ENCODE measurements at places on chromosomes 11 and 22.

GRCh38 chr22:17046566-17047348 lies 38.0 kb upstream of the IL17RA start:
- DNase-seq = no peak

DNA sequence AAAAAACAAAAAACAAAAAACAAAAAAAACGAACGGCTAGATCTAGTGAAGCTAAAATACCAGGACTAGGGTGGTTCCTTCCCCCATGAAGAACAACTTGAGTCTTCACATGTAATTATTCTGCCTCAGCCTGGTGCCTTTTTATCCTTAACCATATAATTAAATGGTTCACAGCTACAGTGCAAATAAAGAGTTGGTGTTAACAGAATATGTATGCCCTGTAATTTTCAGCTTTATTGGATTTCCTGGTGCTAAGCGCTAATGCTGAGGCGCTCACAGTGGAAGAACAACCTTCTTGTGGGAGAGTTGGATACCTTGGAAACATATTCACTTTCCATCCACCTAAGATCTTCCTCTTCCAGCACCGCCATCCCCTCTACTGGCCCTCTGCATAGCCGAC lies 158.5 kb upstream of the SORL1-AS1 start:
- DNase-seq = no peak

DNA sequence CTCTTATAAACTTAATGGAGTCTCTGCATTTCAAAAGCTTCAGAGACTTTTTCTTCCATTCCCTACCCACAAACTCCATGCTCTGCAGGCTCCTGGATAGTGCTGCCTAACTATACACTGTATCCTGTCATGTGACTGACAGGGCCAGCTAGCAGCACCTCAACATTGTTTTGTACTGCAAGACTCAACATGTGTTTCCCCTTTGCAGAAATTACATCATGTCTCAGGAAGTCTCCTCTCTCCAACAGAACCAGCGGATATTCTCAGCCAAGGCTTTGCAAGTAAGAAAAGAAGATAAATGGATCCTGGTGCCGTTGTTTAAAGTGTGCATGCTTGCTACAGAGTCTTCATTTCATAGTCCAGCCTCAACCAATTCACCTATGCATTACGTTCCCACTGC lies 164.0 kb upstream of the UBASH3B start:
- no peak for DNase-seq

GRCh38 chr22:48849219-48849912 lies 978.3 kb downstream of the BRD1 start:
- DNase-seq = no peak

GRCh38 chr22:40388231-40388630 lies 17.8 kb downstream of the SGSM3 start:
- DNase-seq = no peak

GRCh38 chr11:92457250-92457649 lies 232.6 kb downstream of the FAT3 start:
- DNase-seq = no peak

- DNase-seq = no peak
Observed at GRCh38 chr11:125935056-125935455, 10.8 kb upstream of the VSIG10L2 start.

DNA sequence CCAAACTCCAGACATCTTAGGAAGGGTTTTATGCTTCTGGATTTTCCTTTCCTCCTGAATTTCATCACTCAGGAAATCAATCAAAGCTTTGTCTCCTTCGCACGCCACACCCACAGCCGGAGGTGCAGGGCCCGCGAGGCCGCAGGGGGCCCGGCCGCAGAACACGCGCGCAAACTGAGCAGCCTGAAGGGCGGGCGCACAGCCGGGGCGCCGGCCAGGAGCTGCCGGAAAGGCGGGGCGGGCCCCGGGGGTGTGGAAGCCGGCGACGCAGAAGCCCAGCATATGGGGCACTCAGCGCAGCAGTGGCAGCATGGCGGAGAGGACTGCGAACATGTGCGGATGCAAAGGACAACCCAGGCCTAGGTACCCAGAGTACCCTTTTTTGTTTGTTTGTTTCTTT lies 33.1 kb upstream of the SPTBN2 start:
- DNase-seq = no peak

DNA sequence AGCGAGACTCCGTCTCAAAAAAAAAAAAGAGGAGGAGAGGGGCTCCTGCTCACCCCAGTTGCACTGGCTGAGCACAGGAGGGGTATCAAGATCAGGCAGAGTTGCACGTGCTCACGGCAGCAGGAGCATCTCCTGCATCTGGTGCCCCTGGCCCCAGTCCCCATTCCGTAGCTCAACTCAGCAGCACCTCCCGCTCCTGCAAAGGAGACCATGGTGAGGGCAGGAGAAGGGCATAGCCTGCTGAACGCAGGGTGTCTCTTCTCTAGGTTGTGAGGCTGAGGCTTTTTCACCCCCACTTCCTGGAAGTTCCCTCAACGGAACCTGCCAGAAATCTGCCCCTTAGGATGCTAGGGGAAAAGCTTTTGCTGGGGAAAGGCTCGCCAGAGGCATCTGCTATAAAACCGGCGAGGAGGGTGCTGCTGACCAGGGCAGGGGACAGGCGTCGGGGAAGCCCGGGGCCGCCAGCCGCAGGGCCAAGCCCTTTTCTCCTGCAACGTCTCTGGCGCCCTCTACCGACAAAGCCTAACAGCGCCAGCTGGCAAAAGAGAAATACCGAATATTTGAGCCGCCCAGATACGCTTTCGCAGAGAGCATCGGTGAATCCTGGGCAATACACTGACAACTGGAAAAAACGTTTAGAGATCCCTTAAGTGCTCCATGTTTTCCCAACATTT lies 1.0 kb upstream of the PPP6R2 start:
- DNase-seq = no peak

- no peak for DNase-seq
Observed at GRCh38 chr11:10414181-10414580, 40.9 kb upstream of the AMPD3 start.

DNA sequence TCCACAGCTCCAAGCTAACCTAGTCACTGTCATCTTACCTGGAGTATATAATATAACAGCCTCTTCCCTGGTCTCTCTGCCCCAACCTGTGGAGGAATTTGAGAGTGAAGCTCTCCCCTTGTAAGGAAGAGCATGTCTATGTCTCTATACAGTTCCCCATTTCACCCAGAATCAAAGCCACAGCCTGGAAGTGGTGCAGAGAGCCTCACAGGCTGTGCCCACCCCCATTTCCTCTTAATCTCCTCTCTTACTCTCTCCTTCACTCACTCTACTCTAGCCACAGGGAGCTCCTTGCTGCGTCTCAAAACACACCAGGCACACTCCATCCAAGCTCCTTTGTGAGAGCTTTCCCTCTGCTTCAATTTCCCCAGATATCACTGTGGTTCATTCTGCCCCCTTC lies 302.5 kb upstream of the ISX start:
- no peak for DNase-seq

DNA sequence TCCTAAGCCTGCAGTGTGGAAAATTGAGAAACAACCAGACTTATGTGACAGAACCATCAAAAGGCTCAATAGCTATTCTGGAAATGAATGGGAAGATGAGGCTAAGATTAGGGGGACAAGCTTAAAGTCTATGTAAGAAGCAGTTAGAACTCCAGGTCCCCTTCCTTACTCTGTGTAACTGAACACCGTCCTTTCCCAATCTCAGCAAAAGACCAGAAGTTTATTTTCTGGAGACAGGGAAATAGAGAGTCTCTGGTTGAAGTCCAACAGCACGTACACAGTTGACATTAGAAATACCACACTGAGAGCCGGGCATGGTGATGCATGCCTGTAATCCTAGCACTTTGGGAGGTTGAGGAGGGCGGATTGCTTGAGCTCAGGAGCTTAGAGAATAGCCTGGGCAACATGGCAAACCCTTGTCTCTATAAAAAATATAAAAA lies 93.9 kb downstream of the CD44 start:
- DNase-seq = no peak

GRCh38 chr22:22988150-22988549 lies 82.2 kb upstream of the GNAZ start:
- DNase-seq = no peak

- no peak for DNase-seq
Observed at GRCh38 chr11:61153593-61154095, 7.6 kb downstream of the VPS37C start.

GRCh38 chr11:38323961-38324761 lies 1726.1 kb upstream of the RAG2 start:
- no peak for DNase-seq

DNA sequence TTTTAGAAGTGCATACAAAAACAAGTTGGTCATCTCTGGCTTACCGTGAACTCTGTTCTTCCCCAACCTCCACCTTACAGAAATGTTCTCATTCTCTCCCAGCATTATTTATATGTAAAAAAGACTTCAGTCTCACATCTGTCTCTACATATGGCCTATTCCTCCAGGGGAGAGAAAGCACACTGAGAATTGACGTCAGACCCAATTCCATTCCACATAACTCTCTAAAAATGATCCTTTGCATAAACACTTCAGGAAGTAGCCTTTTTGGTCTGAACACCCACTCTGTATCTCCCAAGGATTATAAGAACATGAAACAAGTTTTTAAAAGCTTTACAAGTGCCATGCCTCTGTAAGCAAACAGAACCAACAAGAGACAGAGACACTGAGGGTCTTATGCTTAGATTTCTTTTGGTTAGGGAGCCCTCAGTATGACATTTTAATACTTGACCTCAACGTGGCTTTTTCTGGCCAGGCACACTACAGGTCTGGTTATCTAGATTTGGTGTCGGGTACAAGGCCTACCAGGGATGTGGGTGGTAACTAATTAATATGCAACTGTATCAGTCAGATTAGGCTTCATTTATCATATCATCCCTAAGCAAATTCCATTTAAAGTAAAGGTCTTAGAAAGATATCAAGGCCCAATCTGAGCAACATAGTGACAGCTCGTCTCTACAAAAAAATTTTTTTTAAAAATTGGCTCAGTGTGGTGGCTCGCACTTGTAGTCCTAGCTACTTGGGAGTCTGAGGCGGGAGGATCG lies 48.5 kb upstream of the PPP2R1B start:
- DNase-seq = no peak

DNA sequence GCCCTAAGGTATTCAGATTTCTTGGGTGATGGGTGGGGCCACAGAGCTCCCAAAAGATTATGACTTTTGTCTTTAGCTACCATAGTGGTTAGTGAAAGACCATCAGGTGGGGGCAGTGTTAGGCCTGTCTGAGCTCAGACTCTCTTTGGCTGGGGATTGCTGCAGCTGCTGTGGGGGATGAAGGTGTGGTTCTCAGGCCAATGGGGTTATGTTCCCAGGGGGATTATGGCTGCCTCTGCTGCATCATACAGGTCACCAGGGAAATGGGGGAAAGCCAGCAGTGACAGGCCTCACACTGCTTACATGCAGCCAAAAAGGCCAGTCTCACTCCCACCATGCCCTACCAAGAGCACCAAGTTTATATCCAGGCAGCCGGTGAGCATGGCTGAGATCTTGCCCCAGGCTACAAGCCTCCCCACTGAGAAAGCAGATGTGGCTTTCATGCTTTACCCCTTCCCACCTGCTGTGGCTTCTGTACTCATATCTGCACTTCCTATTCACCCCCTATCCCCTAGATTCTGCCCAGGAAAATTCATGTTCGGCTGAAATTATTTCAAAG lies 24.8 kb downstream of the CNTF start:
- no peak for DNase-seq

GRCh38 chr11:111301004-111301841 lies 2.9 kb downstream of the POU2AF3 start:
- no peak for DNase-seq

GRCh38 chr22:34278121-34278520 lies 357.8 kb upstream of the LARGE1 start:
- no peak for DNase-seq

DNA sequence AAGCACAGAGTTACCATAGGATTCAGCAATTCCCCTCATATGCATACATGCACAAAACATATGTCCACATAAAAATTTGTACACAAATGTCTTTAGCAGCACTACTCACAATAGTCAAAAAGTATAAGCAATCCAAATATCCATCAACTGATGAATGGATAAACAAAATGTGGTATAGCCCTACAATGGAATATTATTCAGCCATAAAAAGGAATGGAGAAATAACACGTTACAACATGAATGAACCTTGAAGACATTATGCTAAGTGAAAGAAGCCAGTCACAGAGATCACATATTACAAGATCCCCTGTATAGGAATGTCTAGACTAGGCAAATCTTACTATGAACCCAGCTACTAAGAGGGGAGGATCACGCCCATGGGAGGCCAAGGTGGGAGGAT lies 7.2 kb downstream of the PRR14L start:
- DNase-seq = no peak

GRCh38 chr11:93734427-93735222 lies 6.7 kb downstream of the TAF1D start:
- DNase-seq = no peak

GRCh38 chr22:36928196-36928595 lies 14.8 kb downstream of the CSF2RB start:
- DNase-seq = no peak

DNA sequence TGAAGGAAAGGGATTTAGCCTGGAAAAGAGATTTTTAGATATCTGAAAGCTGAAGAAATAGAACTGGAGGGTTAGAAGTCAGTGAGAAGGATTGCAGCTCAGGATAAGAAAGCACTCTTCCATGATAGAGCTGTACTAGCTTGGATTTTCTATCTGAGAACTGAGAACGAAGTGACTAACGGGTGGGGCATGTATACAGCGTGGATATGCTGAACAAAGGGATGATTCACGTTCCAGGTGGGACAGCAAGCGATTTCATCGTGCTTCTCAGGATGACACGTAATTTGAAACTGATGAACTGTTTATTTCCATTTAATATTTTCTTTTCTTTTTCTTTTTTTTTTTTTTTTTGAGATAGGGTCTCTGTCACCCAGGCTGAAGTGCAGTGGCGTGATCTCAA lies 53.0 kb downstream of the GRAMD1B start:
- DNase-seq = no peak

- no peak for DNase-seq
Observed at GRCh38 chr11:57904376-57904775, 119.3 kb upstream of the OR9Q1 start.

GRCh38 chr11:20760811-20761210 lies 91.4 kb downstream of the NELL1 start:
- no peak for DNase-seq

DNA sequence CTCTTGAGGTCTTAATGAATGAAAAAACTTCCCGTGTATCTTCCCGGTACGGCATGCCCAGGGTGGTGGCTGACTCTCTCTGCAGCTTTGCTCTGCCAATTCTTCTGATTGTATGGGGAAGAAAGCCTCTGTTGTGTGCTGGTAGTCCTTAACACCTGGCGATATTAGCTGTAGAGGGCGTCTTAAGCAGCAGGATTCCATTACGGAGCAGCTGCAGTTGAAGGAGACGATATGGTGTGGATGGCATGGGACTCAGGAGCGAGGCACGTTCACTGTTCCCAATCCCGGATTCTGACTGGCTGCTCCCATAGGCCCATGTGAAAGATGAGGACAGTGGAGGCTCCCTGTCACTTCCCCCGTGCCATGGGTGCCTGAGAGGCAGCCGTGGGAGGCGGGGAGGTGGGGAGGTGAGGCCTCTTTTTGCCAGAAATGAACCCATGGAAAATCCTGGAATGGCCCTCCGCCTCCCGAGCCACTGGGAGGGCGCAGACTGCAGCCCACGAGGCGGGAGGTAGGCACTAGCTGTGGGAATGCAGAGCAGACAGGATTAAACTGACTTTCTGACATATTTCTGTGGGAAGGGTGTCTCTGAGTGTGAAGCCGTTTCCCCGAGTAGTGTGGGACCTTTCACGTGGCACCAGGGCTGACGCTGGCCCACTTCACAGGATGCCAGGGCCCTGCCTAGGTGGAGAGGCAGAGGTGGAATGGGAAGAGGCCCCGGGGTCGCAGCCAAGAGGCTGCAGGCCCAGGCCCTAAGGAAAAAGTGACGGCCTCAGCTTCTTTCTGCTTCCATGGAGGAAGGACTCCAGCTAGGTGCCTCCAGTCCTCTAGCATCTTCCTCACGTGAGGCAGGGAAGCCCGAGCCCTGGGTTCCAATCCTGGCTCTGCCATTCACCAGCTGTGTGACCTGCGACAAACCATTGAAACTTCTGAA lies 121.4 kb upstream of the CD82 start:
- no peak for DNase-seq

Data from NCI-H187 treated with DMSO at 0.1 percent for 48 hours (cell line).